Cerebellar cortex (tissue), 1 donor: ENCODE measurements at places on chromosomes 13 and 19.

- DNase-seq: no peak
Observed at GRCh38 chr19:16677055-16677454, 16.1 kb downstream of the TMEM38A start.

- DNase-seq: no peak
Observed at GRCh38 chr19:5828661-5829566, 10.6 kb downstream of the FUT6 start.

DNA sequence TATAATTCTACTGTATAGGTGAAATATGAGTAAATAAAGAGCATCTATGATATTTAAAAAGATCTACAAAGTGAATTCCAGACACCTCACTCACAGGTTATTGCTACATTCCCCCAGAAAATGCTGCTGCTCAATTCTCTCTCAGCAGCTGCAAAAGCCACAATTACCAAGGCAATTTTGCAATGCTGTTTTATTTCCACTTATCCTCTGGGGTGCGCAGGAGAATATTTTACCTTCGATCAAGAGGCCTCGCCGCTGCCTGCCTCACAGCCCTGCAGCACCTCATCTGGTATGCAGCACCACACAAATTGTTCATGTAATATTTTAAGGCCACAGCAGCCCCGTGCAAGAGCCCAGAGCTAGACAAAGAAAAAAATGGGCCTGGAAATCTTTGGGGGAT, 333.2 kb downstream of the DNAJC15 start:
- DNase-seq: no peak

DNA sequence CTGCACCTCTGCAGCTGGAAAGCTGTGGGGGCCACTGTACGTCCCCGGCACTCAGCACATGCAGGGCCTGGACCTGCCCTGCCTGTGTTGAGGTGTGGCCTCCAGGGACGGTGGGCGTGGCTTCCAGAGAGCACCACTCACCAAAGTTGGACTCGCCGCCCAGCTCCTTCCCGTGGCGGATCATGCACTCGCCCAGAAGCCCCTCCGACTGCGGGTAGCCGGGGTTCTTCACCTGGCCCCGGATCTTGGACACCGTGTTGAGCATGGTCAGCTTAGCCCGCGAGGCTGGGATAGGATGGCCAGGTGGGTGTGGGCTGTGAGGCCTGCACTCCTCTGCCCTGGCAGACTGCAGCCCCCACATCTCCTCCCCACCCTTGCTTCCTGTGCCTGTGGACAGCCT, 22.0 kb downstream of the MPND start:
- no peak for DNase-seq

- DNase-seq: no peak
Observed at GRCh38 chr13:48923376-48923775, 52.3 kb upstream of the FNDC3A start.

GRCh38 chr13:102300379-102300778, 101.5 kb downstream of the FGF14 start:
- no peak for DNase-seq

DNA sequence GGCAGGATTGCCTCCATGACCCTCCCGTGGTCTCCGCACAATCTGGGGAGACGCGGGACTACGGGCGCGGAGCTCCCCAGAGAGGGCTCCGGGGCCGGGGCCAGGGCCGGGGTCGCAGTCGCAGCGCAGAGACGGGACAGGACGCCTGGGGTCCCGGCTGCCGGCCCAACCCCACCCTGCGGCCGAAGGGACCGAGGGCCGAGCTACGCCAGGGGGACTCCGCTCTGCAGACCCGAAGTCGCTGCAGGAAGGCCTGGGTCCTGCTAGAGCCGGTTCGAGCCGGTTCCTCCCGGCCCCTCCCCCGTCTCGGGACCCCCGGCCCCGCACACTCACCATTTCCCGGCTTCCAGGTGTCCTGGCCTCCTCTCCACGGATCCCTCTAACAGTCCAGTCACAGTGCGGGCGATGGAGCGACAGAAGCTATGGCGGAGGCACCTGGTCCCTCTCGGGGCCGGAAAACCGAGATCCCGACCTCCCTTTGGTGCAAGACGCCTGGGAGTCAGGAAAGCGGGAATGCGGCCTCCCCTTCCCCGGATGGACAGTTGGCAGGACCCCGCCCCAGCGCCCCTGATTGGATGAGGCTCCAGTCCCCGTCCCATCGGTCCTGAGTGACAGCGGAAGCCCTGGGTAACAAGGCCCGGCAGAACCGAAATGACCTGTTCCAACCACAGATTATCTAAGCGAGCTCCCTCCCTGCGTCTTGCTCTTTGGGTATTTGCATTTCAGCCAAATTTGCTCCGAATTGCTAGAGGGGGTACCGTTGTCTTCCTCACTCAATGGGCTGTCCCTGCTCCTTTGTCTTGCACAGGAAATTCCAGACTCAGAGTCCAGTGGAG, at the start of gene ZNF625:
Gene ZNF625 (minus strand): TSS at position 512 of the 836 bp plus-strand sequence. CDS start 176 bp downstream, at position 336.
- peak; percentile 97 for DNase-seq

DNA sequence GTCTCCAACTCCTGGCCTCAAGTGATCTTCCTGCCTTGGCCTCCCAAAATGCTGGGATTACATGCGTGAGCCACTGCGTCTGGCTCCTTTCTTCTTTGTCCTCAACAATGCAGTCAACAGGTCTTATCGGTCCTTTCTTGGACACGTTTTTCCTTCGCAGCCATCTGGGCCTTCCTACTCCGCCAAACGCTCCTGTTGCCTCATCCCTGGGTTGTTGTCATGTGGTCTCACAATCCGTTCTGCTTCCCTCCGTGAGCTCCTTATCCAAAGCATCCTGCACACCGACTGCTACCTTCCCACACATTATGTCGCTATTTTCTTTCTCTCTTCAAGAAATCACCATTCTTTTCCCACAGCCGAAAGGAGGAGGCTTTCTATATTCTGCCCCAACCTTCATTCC, 306.8 kb downstream of the DCLK1 start:
- peak; percentile 65 for DNase-seq

GRCh38 chr13:94123557-94123956, 355.9 kb downstream of the DCT start:
- no peak for DNase-seq

- no peak for DNase-seq
Observed at GRCh38 chr19:54429545-54430227, 14.4 kb downstream of the TTYH1 start.

- DNase-seq: no peak
Observed at GRCh38 chr19:590396-590745, 690 bp downstream of the HCN2 start.

- DNase-seq: no peak
Observed at GRCh38 chr13:64446372-64446771, 2783.8 kb downstream of the PCDH9 start.

DNA sequence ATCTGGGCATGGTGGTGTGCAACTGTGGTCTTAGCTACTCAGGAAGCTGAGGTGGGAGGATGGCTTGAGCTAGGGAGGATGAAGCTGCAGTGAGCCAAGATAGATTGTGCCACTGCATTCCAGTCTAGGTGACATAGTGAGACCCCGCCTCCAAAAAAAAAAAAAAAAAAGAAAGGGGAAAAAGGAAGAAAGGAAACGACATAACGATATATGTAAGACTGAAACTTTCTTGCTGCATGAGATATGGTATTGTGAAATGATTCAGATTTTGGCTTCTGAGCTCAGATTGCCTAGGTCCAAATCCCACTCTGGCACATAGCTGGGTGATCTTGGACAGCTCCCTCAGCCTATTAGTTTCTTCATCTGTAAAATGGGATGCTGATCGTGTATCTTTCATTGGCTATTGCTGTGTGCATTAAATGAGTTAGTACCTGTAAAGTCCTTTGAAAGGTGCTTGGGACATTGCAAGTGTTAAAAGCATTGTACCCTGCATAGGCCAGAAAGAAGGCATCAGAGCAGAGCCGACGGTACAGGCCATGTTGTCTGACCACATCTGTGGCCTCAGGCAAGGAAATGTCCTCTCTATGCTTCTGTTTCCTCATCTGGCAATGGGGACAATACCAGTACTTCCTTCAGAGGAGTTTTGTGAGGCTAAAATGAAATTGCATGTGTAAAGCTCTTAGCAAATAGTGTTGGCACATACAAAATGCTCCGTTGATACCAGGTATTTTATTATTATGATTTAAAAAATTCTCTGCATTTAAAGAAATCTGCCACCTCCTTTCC, 32.6 kb upstream of the SLC46A3 start:
- no peak for DNase-seq

DNA sequence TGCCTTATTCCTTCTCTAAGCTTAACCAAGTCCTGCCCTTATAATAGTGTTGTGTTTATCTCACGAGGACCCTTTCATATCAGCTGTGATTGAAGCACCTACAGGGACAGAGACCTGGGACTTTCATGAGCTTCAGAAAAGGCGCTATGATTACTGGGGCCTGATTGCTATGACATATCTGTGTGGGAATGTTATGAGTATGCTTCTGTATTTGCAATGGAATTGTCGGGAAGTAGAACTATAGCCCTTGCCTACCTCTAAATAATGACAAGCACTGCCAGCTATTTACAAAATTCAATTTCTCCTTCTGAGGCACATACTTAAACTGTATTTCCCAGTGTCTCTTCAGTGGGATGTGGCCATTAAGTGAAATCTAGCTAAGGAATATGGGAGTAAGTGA, 191.5 kb downstream of the LHFPL6 start:
- DNase-seq: no peak

DNA sequence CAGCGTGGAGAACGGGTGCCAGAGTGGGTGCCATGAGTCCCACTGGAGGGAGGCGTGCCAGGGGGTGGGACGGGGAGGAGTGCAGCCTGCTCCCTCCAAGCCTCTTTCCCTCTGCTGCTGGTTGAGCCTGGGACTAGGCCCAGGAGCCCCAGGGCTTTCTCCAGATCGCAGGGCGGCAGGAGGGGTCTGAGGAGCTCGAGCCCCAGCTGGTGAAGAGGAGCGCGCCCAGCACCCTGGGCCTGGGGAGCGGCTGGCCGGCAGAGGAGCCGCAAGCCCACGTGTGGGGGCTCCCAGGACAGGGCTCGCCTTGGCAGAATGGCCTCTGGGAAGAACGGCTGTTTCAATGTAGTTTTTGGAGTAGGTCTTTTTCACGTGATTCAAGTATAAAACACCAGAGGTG, 12.2 kb upstream of the DCUN1D2 start:
- DNase-seq: no peak

DNA sequence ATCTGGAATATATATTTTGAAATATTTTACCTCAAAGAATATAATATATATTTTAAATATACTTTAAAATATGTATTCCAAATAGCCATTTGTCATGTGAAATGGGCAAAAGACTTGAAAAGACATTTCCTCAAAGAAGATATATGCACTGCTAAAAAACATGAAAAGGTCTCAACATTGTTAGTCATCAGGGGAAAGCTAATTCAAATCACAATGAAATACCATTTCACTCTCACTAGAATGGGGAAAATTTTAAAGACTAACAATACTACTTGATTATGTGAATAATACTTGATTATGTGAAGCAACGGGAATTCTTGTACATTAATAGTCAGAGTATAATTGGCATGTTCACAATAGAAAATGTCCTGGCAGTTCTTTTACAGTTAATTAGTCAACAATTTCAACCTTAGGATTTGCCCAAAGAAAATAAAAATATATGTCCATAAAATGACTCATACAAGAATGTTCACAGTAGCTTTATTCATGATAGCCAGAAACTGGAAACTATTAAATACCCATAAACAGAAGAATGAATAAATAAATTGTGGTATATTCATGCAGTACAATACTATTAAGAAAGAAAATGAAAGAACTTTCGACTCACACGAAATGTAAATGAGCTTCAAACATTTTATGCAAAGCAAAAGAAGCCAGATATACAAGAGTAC, 6.8 kb upstream of the KBTBD6 start:
- no peak for DNase-seq

DNA sequence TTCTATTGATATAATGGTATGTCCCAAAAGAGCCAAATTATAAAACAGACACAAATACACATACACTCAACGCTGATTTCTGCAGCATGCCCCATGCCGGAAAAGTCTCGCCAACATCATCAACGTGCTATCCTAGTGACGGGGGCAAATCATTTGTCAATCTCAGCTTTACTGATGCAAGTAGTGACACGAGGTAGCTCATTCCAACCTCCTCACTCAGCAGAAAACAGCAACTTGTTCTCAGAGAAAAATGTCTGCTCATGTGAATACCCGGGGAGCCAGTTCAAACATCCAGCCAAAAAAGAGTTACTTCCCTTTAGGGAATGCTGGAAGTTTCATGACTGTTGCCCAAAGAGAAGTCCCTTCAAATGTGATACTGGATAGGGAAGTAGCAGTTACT, 46.3 kb downstream of the SOX21 start:
- DNase-seq: no peak

GRCh38 chr13:110227864-110228643, 78.9 kb downstream of the COL4A1 start:
- DNase-seq: no peak

DNA sequence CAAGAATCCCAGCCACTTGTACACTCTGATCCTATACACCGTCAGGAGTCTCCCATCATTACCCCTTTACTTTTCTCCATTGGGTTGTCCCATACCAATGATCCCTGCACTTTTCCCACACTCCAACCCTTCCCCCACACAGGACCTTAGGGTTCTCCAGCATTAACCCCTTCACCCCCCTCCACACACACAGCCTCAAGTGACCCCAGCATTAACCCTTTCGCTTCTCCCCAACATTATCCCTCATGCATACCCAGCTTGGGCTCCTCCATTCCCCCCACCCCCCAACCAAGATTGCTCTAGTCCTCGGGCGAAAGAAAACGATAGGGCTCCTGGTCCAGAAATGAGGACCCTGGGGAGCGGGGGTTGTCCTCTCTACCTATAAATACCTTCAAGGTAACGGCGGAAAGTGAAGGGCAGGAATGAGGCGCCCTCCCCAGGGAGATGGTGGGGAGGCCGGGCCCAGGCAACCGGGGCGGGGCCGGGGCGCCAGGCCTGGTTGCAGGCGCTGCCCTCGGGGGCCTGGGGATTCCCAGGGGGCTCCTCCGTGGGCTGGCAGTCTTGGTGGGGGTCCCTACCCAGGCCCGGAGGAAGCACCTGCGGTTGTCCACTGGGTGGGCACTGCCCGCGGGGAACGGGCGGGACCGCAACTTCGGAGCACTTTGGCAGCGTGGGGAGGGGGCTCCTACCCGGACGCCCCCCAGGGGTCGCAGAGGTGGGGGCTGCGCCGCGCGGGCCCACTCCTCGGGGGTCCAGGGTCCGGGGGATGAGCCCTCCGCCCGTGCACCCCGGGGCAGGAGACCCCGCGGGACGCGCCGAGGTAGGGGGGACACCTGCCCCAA, 757 bp downstream of the WIZ start:
- peak; percentile 70 for DNase-seq

- DNase-seq: no peak
Observed at GRCh38 chr13:55660851-55661250, 1479.9 kb upstream of the PRR20A start.
